ENCODE measurements at places on chromosomes 1 and 21. TPM values are rescaled to one million over a fixed set of nuclear protein-coding genes. Genes with fewer than 3 reads are reported as not detected.
A peak's percentile ranks its signal among the peaks of the same experiment; 100 is the strongest.

ZNF593OS gene
- not detected for total RNA-seq

FAM89A gene
- 4.5 TPM for total RNA-seq

TRPM2 gene
- 3.3 TPM for total RNA-seq

F3 gene
- 52.4 TPM for total RNA-seq

VAV3 gene
- total RNA-seq, result 102 TPM

UTP11 gene
- total RNA-seq, result 17.3 TPM

CD1E gene
- total RNA-seq, result not detected

PTGFRN gene
- 97.2 TPM for total RNA-seq

UBL4B gene
- not detected for total RNA-seq

COA7 gene
- total RNA-seq, result 28.1 TPM

KRTAP10-12 gene
- total RNA-seq, result not detected

SYT6 gene
- not detected for total RNA-seq

- no peak for DNase-seq
Observed at GRCh38 chr1:66405061-66405460, 128.9 kb upstream of the SGIP1 start.

DNA sequence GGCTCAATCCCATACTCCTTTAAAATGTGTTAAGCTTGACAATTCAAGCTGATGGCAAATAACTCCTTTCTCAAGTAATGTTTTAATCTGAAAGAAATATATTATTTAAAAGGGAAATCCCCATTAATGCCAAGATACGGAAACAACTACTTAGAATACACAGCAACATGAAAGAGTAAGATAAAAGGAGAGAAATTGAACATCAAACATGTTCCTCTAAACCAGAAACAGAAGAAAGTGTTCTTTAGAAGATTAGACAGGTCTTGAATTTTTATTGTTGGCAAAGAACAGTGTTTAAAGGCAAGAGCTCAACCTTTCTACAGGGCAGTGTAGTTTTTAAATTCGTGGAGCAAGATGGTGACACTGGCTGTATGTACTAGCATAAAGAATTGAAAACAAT lies 105.8 kb upstream of the NRIP1 start:
- no peak for DNase-seq

GRCh38 chr1:146036241-146036964 lies 14.9 kb upstream of the HJV start:
- DNase-seq, result no peak

DNA sequence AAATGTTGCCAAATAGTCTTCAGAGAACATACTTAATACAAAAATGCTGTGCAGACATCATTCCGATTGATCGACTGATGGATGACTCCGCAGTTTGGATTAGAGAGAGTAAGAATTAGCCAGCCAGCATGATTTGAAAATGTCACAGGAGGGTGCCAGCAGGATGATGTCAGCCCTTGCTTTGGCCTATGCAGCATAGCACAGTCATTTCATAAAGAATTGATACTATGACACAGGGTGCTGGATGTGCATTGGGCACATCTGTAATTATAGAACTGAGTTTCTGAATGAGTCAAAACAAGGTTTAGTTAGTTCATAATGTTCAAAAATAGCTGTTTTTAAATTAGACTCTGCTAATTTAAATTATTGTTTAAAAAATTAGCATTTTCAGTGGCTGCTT lies 21.6 kb upstream of the TRAF5 start:
- DNase-seq, result no peak

DNA sequence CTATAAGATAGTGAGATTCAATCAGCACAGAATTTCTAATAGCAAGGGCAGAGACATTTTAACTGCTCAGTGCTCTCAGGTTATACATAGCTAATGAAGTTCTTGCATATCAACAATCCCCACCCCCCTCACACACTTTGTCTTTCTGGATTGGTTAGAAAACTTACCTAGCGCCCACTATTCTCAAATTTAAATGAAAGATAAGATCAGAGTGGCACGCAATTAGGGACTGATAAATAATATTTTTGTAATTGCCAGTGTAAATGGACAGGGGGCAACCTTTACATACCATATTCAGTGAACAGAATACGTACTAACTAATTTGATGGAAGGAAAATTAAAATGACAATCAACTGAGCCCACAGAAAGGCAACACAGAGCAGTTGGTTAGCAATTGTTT lies 11.7 kb downstream of the SELL start:
- DNase-seq, result no peak

DNA sequence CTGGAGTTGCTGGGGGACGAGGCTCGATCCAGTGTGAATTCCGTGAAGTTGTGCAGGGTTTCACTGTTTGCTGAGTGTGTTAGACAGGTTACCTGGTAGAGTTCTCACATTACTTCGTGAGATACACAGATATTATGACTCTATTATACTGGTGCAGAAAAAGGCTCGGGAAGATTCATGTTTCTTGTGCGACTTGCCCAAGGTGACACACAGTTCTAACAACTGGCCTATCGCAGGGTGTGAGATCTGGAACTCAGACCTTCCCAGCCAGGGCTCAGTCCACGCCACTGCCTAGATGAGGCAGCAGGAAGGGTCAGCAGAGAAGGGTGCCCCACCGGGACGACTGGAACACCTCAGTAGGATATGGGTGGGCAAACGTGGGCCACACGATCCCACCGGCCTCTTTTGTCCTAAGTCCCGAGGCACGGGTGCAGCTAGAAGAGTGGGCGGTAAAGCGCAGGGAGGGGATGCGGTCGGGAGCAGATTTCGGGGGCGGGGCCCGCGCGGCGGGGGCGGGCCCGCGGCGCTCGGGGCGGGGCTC lies 296 bp upstream of the RNPEP start:
- DNase-seq, result peak; percentile 62

- no peak for DNase-seq
Observed at GRCh38 chr21:26238646-26239045, 68.1 kb upstream of the APP start.

DNA sequence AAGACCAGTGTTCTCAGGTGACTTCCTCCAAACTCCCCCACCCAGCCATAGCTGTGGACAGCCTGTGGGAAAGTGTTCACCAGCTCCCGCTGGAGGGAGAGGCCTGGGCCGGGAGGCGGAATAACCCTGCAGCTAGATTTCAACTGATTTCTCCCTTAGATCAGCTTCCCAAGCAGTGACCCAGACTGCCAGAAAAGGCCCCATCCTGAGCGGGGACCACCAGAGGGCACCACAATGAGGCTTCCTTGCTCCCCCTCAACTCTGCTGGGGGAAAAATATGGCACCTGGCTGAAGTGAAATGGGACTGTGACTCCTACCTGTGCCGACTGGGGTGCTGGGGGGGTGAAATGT lies 50.8 kb downstream of the RHBG start:
- DNase-seq, result no peak

DNA sequence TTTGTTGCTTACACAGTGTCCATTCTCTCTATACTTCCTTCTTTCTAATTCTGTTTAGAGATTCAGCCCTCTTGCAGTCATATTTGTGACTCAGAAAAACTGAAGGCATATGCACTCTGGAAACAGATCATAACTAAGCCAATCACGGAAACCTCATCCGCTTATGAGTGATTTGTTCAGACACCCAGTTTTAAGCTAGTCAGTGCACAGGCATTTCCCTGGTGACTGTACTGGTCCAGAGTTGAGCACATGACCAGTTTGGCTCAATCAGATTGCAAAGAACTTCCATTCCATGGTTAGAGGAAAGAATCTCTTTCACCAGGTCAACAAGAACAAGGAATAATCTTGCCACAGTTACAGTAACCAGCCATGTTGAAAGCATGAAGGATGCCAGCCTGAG lies 69.2 kb upstream of the SGIP1 start:
- no peak for DNase-seq

- no peak for DNase-seq
Observed at GRCh38 chr1:29753244-29753643, 516.9 kb downstream of the PTPRU start.

GRCh38 chr1:247825362-247825761 lies 1.4 kb upstream of the OR14A16 start:
- no peak for DNase-seq

- DNase-seq, result no peak
Observed at GRCh38 chr1:111754984-111755330, 744 bp upstream of the DDX20 start.

DNA sequence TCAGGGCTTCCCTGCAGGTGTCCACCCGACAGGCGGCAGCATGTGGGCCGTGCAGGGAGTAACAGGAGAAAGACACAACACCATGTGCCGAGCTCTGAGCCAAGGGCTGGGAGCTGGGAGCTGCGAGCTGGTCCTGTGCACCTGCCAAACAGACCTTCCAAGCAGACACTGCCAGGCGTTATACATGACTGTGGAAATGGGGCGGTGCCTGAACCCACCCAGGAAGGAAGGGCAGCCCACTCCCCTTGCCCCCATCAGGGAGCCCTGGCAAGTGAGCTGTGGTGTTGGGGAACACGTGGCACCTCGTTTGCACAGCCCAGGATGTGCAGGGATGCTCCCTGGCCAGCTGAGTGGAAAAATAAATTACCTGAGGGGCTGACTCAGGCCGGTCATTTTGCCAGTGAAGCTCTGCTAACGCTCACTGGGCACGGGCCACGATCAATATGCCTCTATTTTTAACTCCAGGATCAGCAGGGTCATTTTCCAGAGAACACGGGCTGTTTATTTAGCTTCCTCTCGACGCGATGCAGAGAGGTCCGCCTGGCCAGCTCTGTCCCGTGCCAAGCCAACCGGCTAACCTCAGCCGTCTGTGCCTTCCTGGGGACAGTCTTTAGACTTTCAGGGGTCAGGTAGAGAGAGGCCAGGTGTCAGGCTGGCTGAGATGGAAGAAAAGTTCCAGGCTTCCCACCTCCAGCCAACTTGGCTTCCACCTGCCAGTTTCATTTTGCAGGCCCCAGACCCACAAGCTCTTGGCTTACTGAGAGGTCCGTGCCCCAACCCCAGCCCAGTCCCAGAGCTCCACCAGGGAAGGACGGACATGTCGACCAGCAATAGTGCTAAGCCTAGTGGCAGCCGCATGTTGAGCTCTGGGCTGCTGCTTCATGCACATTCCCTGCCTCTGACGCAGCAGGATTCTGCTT lies 196.7 kb upstream of the VAMP3 start:
- no peak for DNase-seq

- DNase-seq, result peak; percentile 61
Observed at GRCh38 chr21:43812139-43812821, 22.9 kb downstream of the RRP1 start.

DNA sequence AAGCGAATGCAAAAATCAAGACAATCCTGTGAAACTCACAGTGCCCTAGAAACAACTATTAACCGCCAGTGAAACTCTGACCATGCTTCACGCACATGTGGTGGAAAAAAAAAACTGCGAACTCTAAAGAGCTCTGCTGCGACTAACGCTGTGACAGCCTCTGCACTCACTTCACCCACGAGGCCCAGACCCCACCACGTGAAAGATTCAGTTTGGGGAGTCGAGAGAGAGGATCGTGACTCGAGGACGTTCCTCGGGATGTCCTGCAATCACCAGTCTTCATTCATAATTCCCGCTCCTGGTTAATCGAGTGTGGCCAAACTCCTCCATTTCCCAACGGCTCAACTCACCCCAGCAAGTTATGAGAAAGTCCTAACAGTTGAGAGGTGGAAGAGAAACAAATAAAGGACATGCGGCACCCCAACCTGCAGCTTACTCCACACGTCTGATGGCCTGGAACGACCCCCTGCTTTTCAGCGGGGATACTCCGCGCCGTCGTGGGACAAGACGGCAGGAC lies 1.1 kb downstream of the SERBP1 start:
- DNase-seq, result peak; percentile 31

DNA sequence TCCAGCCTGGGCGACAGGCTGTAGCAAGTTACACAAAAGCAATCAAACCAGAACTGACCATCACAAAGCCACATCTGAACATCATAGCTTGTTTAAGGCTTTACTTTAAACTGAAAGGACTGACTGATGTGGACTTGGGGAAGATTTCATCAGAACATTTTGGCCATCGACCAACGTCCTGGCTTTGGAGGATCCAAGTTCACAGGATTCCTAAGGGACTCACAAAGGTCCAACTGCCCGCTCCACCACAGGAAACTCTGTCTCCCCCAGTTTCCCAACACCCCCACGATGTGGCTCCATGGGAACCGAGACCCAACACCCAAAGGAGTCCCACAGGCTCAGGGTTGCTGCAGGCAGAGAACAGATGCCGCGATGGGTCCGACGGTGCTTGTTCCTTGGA lies 9.3 kb downstream of the SSU72 start:
- DNase-seq, result no peak

DNA sequence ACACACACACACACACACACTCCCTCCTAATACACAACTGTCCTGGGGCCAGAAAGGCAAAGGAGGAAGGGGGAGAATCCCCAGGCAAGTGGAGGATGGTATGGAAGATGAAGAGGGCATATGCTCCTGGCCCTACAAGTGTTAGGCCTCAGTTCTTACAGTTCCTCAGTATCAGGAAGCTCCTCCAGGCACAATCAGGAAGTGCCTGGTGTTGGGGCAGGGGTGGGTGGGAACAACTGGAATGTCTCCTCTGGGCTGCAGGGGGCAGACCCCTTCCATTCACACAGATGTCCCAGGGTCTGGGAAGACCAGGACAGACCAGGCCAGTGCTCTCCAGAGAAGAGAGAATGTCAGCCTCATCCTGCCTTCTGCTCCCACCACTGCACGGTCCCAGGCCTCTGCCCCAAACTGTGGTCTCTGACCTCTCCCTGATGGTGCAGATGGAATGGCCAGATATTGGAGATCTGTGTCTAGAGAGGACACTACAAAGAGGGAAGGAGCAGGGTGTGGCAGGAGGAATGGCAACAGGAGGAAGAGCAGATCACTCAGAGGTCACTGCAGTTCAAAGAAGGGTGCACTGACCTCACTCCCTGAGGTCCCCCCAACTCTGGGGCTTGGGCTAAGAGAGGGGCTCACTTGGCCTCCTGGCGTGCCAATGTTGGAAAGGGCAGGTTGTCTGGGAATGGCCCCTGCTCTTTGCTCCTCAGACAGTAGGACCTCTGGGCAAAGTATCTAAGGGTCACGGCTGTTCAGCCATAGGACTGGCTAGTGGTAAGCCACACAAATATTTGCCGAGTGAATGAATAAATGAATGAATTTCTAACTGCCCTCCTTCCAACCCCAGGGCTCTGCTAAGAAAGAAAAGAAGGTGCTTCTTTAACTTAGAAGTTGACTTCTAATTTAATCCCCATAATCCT lies 2.5 kb upstream of the DENND2D start:
- DNase-seq, result no peak

GRCh38 chr21:46406001-46406400 lies 52.7 kb upstream of the DIP2A start:
- no peak for DNase-seq

DNA sequence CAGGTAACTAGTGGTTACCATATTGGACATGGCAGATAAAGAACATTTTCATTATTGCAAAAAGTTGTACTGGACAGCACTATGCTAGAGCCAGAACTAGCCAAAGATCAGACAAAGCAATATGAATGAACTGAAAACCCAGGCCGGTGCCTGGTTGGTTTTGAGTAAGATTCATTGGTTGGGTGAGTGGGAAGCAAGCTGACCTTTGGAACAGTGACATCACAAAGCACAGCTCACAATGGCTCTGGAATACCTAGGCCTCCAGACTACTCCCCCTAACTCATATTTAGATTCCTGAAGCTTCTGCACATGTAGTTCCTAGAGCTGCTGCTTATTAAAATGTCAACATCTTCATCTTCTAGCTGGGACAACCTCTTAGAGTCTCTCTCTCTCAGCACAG lies at the start of gene TMCO2:
TSS of gene TMCO2 (plus strand) at position 283 of the 400 bp plus-strand sequence. CDS start at position 340, 57 bp downstream.
- DNase-seq, result no peak

Measured in left colon (tissue), 2 donors.